ENCODE measurements at places on chromosomes 5 and 9. TPM values are rescaled to one million over a fixed set of nuclear protein-coding genes. Genes with fewer than 3 reads are reported as not detected.
A peak's percentile ranks its signal among the peaks of the same experiment; 100 is the strongest.

GRCh38 chr5:100861148-100861547 is 41.9 kb downstream of the ST8SIA4 start:
- DNase-seq: no peak

DNA sequence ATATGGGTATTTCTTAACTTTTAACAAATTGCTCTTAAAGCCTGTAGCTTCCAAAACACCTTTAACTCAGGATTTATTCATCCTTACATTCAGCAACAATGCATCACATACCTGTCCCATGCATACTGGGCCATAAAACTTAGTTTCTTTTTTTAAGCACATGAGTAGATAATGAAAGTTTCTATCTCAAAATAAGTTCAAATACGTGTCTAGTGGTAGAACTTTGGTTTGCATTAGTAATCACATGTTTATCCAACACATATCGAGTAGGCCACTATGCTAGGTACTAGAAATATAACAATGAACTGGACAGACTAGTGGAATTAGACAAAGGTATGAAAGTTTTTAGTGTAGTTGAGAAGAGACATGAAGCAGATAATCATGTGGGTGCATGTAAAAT is 99.6 kb downstream of the DOCK2 start:
- no peak for DNase-seq

DNA sequence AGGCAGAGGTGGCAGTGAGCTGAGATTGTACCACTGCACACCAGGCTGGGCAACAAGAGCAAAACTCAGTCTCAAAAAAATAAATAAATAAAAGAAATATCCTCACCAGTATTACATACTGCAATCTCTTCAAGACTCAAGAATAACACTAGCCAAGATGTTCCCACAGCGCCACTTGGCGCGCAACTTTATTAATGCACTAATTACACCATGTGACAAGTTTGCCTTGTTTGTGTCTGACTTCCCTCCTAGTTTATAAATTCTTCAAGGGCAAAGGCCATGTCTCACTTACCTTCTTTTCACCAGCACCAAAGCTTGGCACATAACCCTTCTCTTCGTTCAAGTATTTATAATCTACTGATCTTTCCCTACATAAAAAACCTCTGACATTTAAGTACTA is 4.8 kb downstream of the SKP1 start:
- DNase-seq: no peak

- DNase-seq: no peak
These were observed 212.2 kb upstream of the MVB12B start for GRCh38 chr9:126114409-126114760.

DNA sequence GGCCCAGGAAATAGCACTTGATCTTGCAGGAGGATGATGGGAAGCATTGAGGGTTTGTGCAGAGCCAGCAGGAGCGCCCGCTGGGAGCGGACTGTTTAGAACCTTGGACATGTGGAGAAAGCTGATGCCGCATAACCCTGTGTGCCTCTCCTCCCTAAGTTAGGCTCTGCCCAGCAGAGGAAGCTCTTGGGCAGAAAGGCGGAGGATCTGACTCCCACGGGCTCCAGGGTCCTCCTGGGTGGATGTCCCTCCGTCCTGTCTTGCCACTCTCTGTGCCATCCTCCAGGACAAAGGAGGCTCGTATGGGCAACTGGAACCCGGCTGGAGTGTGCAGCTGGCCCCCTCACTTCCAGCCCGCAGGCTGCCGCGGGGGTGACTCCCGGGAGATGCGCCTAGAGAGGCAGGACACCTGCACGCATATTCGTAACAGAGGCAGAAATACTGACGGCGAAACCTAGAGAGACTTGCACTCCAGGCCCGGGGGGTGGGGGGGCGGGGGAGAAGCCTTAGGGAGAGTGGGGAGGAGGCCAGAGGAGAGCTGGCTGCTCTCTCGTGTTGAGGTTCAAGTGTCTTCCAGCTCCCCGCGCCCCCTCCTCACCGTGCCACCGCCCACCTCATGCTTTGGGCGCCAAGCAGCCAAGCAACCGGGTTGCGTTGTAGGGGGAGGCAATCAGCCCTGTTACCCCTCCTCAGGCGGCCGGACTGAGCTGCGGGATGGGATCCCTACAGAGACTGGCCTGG is 5.4 kb upstream of the FOXE1 start:
- DNase-seq: no peak

DNA sequence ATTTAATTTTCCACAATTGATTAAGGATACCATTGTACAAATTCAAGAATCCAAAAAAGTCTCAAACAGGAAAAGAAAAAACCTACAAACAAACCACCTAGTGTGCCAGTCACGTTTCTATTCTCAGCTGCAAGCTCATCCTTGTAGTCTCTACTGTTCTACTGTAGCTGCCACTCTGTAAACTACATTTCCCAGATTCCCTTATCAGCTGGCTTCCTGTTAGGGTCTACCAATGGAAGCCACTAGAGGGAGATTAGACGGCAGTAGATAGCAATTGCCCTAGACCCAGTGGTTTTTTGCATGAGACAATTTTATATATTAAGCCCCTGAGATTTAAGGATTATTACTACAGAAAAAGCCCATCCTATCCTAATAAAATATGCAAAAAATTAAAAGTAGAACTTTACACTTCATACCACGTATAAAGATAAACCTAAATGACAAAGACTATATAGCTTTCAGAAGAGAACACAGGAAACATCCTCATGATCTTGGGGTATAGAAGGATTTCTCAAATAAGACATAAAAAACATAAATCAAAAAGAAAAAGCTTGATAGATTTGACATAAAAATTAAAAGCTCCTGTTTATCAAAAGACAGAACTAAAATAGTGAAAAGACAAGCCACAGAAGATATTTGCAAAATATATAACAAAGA is 37.4 kb downstream of the P4HA2 start:
- DNase-seq: no peak

GRCh38 chr5:135137146-135137915 is 103.3 kb upstream of the PITX1 start:
- DNase-seq: no peak

- no peak for DNase-seq
These were observed 234.4 kb upstream of the DAPK1 start for GRCh38 chr9:87263291-87263690.

DNA sequence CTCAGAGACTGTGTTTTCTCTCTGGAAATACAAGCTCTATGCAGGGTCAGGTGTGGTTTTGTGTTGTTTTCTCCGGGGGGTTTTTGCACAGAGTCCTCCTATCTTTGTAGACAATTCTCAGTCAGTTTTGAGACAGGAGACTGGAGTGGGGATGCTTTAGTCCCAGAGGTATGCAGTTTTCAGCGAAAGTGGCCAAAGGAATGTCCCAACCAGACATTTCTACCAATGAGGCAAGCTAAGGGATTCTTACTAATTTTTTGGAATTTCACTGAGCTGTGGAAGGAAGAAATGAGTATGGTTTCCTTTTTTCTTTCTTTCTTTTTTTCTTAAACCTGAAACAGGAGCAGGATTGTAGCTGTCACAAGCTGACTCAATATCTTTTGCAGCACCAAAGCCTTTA is 35.3 kb upstream of the PLPP1 start:
- DNase-seq: no peak

DNA sequence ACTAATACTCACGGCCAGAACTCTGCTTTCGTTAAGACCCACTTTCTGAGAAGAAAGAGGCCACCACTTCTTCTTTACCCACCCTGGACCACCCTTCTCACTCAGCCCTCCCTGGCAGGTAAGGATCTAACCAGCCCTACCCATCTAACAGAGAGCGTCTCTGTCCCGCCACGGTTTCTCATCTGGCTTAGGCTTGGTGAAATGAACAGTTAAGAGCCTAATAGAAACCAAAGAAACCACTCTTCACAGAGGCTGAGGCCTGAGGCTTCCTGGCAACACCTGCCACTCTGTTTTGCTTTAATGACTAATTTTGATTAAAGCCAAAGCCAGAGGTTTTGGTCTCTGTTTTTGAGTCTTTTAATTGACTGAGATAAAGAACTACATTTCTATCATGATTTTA is 354.1 kb upstream of the SLC30A5 start:
- no peak for DNase-seq

GRCh38 chr5:87268126-87268969 is 665 bp downstream of the RASA1 start:
- DNase-seq: peak; percentile 52

GRCh38 chr5:66967826-66968262 is 228.8 kb downstream of the CD180 start:
- DNase-seq: no peak

GRCh38 chr9:7028591-7028990 is 270.8 kb downstream of the KDM4C start:
- no peak for DNase-seq

DNA sequence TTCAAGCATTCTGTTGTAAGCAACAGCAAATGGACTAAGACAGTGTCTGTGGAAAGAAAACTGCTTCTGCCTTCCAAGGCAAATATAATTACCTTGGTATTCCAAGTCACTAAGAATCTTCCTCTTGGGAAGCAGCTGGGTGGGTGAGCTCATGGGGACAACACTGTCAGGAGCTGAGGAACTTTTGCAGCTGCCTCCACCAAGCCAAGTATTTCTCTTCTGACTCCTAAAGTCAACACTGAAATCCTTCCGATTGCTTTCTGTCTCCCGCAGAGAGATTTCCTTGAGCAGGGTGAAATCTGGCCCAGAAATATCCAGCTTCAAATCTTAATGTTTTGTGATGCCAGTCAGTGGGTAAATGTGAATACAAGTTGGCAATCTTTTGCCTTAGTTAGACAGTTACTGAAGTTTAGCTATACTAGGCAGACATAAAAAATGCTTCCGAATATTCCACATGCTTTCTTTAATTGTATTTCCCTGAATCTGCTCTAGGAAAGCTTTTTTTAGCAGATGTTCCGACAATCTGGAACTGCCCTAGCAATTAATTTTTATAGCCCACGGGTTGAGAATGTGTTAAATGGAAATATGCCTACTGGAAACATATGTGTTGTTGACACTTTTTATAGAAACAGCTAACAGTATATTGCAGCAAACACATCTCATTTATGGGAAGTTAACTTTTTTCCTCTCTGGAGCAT is 369.9 kb upstream of the DAB2 start:
- no peak for DNase-seq

DNA sequence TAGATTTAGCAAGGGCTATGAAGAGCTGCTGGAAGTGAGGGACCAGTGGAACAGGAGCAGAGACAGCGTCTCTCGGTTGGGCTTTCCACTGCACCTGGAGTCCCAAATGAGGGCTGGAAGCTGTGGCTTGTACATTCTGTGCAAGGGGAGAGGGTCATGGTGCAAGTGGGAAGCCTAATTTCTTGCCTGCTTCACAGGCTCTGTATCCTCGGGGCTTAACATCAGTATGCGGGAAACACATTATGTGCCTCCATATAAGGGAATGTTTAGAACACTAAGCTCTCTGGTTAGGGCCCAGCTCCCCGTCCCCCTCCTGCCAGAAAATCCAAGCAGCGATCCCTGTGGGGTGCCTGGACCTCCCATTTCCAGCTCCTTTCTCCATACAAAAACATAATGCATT is 89.0 kb upstream of the NIPAL4 start:
- DNase-seq: no peak

GRCh38 chr5:172646716-172647285 is 5.7 kb downstream of the NEURL1B start:
- no peak for DNase-seq

GRCh38 chr9:137406876-137407589 is 15.9 kb downstream of the EXD3 start:
- DNase-seq: peak; percentile 44

DNA sequence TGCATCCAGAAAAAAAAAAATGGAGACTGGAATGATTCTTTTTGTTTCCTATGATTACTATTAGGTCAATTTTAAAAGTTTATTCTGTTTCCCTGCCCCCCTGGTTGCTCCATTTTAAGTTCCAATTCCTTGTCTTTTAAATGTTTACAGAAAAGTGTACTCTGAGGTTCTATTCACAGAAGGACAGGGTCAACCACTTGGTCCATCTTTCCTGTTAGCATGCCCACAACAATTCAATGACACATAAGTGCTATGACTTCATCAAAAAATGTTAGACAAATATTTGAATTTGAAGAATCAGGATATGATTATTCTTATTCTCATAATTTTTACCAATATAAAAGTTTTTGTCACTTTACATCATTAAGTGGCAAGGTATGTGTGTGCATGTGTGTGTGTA is 123.7 kb downstream of the PDE4D start:
- DNase-seq: no peak

DNA sequence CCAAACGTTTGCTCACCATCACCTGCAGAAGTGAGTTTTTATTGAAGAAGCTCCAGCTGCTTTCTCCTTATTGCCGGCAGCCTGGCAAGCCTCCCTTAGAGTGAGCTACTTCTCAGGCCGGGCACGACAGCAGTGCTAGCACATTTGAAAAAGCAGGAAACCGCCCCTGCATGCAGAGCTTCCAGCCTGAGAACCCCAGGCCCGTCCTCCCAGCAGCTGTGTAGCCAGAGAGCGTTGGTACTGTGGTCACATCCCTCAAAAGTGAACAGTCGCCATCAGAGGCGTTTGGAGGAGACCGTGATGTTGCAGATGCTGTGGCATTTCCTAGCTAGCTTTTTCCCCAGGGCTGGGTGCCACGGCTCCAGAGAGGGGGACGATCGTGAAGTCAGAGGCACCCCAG is 23.5 kb downstream of the SLC25A25 start:
- no peak for DNase-seq

- no peak for DNase-seq
These were observed 90.8 kb upstream of the NEURL1B start for GRCh38 chr5:172550096-172550765.

DNA sequence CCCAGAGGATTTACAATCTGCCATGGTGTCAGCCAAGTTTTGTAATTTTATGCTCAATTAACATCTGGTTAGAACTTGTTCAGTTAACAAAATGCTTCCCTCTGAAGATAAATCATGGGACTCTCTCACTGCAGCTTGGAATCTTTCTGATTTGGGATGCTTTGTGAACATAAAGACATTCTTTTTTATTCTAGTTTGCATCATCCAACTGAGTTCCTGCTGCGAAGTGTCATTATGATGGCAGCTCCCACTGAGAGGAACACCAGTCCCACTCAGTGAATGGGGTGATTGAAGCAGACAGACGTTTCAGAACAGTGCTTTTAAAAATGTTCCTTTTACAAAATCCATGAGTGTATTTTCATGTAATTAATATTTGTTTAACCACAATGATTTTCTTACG is 863.8 kb downstream of the TLE4 start:
- no peak for DNase-seq

Gene FAM221B
- 0.33 TPM for polyA plus RNA-seq

Gene GFM2
- polyA plus RNA-seq: 55.8 TPM

Gene SLIT3
- polyA plus RNA-seq: 46.4 TPM

Gene OR13F1
- not detected for polyA plus RNA-seq

Gene INSYN2B
- 1.6 TPM for polyA plus RNA-seq

Gene QRFP
- 0.60 TPM for polyA plus RNA-seq

Gene TTC16
- 0.13 TPM for polyA plus RNA-seq

Gene STPG3
- 2.3 TPM for polyA plus RNA-seq

Gene GNG10
- 56.0 TPM for polyA plus RNA-seq

Gene MELK
- 24.7 TPM for polyA plus RNA-seq
